ENCODE measurements at places on chromosomes 4 and X.

DNA sequence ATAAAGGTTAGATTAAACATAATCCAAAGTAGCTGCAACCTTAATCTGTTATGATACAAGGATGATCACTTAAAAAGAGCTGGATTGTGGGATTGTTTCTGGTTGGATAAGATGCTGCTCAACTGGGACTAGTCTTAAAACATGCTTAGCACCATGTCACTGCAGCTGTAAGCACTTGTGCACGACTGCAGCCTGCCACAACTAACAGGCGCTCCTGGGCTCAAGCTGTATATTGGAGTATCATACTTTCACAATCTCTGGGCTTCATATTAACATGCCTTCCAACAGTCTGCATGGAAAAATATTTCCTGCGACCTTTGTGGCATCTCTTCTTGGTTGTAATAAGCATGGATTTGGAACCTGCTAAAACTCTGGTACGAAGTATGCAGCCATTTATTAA is 493.0 kb upstream of the PITX2 start:
- DNase-seq, result no peak

DNA sequence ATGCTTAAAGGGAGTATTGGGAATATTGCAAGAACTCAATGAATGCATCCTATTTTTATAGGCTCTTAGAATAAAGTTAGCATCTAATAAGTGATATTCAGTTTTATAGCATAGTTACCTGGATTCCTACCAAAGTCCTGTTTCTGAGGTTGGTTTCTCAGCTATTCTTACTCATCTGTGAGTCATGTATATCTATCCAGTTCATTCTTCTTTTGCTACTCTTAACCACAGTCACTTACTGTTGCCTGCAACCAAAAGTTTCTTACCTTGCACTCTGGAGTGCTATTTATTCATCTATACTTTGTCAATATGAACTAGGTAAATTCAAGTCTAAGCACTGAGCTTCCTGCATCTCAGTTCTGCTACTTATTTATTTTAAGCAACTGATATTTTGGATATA is 322.5 kb downstream of the HS3ST1 start:
- no peak for DNase-seq

GRCh38 chrX:19198473-19198872 is 76.2 kb upstream of the ADGRG2 start:
- no peak for DNase-seq

DNA sequence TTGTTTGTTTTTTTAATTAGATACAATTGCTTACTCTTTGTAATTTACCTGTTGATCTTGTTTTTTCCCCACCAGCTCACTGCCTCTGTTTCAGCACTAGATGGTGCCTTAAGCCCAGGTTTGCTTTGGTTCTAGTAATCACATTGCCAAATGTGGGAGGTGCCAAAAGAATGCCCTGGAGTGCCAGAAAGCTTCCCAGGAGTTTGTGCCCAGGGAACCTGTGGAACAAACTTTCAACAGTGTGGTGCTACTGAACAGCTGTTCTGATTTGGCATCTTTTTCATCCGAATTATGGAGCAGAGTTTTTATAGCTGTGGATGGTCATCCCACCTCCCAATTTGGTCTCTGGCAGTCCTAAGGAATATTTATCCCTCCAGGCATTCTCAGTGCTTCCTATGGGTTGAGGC is 1000.7 kb downstream of the STIM2 start:
- DNase-seq, result no peak

GRCh38 chr4:1347410-1347864 is 429 bp downstream of the UVSSA start:
- DNase-seq, result no peak

DNA sequence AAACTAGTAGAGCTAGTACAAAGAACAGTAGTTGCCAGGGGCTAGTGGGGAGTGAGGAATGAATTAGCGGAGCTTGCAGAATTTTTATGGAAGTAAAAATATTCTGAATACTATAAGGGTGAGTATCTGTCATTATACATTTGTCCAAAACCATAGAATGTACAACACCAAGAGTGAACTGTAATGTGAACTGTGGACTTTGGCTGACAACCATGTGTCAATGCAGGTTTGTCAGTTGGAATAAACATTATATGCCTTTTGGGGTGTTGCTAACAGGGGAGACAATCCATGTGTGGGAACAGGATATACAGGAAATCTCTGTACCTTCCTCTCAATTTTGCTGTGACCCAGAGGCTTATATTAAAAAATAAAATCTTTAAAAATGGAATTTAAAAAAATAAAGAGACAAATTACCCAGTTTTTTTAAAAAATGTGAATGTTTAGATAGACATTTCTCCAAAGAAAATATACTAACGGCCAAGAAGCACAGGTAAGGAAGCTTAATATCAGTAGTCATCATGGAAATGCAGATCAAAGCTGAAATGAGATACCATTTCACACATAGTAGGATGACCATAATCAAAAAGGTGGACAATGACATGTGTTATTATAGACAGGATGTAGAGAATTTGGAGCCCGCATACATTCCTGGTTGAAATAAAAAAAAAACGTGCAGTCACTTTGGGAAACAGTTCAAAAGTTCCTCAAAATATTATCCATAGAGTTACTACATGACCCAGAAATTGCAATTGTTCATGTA is 899.8 kb downstream of the RAB28 start:
- no peak for DNase-seq

DNA sequence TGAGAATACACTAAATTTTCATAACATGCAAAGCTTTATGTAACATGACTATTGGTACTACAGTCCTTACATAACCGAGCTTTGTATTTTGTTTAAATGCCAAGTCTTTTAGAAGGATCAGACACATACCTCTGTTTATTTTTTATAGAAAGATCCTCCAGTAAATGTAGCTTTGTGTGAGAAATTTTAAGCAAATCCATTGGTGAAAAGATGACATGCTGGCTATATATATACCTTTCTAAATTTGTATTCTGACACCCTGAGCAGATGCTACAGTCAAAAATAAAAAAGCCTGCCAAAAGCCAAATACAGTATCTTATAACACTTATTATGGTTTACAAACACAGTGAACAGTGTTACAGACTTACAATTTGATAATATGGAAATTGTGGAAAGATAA is at the start of gene YIPF7:
Gene YIPF7 (minus strand): TSS at position 201 of the 400 bp plus-strand sequence. CDS start 1,525 bp downstream, outside the sequence.
- no peak for DNase-seq

GRCh38 chr4:138697851-138698250 is 317.7 kb upstream of the NOCT start:
- DNase-seq, result no peak

- no peak for DNase-seq
These were observed 20.3 kb downstream of the TBC1D9 start for GRCh38 chr4:140735779-140736391.

- no peak for DNase-seq
These were observed 32.2 kb downstream of the SEL1L3 start for GRCh38 chr4:25830548-25830947.

DNA sequence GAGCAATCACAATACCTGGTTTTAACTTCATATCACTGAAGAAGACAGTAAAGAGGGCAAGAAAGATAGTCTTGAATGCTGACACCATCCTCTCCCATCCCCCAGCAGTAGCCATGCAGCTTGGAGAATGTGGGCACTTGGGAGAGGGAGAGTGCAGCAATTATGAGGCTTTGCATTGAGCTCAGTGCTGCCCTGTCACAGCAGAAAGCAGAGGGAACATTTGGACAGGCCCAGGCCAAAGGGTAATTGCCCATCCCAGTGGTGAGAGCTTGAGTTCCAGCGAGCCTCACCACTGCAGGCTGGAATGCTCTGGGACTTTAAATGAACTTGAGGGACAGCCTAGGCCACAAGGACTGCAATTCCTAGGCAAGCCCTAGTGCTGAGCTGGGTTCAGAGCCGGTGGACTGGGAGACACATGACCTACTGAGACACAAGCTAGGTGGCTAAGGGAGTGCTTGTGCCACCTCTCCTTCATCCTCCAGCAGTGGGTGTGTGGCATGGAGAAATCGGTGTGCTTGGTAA is 36.3 kb downstream of the CORIN start:
- DNase-seq, result no peak

DNA sequence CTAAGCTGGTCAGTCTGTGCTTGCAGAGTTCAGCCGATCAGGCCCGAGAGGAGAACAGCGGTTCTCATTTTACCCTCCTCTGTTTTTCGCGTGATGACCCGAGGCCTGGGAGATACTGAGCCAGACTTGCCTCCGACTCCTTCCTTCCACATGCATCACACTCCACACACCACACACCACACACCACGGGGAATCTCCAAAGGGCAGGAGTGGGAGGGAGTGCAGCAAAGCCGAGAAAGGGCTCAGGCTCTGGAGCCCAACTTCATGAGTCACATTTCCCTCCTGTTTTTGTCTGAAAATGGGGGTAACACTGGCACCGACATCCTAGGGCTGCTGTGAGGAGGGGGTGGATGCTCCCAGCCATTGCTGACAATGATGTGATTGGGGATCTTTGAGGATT is 38.9 kb downstream of the TKTL1 start:
- no peak for DNase-seq

- DNase-seq, result no peak
These were observed 20.1 kb downstream of the ETNPPL start for GRCh38 chr4:108742451-108743420.

GRCh38 chr4:6368096-6368495 is 98.4 kb downstream of the WFS1 start:
- no peak for DNase-seq

- no peak for DNase-seq
These were observed 55.1 kb downstream of the RAB40A start for GRCh38 chrX:103464072-103464773.

- DNase-seq, result no peak
These were observed 77.7 kb upstream of the INTU start for GRCh38 chr4:127555106-127555505.

DNA sequence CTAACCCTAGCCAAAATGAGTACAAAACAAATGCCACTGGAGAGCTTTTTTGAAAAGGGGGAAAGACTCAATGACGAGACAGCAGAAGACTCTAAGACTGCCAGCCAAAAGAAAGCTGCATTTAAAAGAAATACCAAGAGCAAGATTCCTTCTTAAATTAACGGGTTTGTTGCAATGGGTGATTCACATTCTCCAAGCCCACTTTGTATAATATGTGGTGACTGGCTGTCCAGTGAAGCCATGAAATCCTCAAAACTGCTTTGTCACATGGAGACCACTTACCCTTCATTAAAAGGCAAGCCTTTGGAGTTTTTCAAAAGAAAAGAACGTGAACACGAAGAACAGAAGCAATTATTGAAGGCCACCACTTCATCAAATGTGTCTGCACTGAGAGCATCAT is 68.2 kb downstream of the MRPL1 start:
- no peak for DNase-seq

DNA sequence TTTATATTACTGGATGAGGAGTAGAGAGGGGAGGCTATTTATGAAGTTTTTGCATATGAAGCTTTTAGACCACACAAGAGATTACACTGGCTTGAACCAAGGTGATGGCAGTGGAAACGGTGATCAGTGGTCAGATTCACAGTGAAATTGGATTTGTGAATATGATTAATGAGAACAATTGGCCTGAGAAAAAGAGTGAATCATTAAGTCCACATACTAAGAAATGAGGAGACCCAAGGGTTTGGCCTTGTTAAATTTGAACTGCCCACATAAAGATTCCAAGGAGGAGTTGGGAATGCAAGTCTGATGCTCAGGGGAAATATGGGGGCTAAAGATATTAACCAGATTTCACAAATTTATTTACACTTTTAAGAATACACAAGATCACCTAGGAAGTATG is 155.3 kb upstream of the ADGRL3 start:
- DNase-seq, result no peak

- DNase-seq, result no peak
These were observed 13.2 kb downstream of the BST1 start for GRCh38 chr4:15716115-15716514.

GRCh38 chrX:50402886-50403285 is 67.7 kb downstream of the DGKK start:
- no peak for DNase-seq

- no peak for DNase-seq
These were observed 136.4 kb upstream of the GUCY1A1 start for GRCh38 chr4:155530290-155530689.

GRCh38 chrX:106742805-106743204 is 16.3 kb downstream of the RNF128 start:
- DNase-seq, result no peak

GRCh38 chrX:42094218-42094617 is 170.9 kb upstream of the CASK start:
- no peak for DNase-seq

DNA sequence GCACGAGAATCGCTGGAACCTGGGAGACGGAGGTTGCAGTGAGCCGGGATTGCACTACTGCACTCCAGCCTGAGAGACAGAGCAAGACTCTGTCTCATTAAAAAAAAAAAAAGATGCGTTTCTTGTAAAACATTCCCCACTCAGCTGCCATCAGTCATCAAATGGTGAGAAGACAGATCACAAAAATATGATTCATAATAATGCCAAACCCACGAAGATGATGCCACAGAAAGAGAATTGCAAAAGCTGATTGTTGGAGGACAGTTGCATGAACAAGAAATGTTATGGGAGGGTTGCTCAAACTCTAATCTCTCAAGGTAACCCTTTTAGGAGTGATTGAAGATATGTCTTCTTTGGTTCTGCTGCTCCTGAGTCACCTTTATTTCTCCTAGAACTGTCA is 21.4 kb upstream of the SMIM14 start:
- DNase-seq, result no peak

GRCh38 chr4:40721730-40722171 is 28.0 kb upstream of the NSUN7 start:
- DNase-seq, result no peak

DNA sequence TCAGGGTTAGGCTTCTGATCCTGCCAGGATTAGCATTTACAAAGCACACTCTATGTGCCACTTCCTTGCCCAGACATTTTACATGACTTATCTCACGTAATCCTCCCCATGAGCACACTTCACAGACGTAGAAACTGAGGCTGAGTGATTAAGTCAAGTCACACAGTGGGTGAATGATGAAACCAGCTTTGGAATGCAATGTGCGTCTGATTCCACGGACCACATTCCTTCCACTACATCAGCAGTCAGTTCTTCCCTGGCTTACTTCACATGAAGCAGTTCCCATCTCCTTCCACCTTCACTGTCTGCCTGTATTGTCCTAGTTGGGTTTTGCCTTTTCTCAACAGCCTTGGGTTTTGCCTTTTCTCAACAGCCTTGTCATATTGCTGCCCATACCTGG is 134.3 kb upstream of the PPARGC1A start:
- DNase-seq, result no peak

DNA sequence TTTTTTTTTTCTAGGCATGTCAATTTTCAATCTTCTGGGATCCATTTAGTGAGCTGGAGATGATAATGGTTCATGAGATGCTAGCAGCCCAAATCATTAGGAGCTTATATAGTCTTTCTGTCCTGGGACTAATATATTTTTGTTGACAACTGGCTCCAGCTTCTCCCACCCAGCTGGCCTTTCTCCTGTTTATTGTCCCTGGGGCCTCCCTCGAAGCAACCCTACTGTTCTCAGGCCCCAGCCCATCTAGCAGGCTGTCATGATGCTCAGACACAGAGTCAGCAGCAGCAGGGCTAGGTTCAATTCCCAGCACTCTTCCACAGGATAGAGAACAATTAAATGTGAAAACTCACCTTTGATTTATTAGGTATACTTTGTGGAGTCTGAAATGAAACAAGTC is 127.6 kb upstream of the MID1 start:
- no peak for DNase-seq

- no peak for DNase-seq
These were observed 96.4 kb upstream of the ARX start for GRCh38 chrX:25112156-25112555.

GRCh38 chr4:18518098-18518497 is 496.5 kb upstream of the LCORL start:
- no peak for DNase-seq
